ENCODE measurements at places on chromosomes 7 and 10.

GRCh38 chr7:119900996-119901672 lies 371.8 kb upstream of the KCND2 start:
- no peak for DNase-seq

- no peak for DNase-seq
These were observed 997 bp upstream of the LDB1 start for GRCh38 chr10:102120991-102121738.

DNA sequence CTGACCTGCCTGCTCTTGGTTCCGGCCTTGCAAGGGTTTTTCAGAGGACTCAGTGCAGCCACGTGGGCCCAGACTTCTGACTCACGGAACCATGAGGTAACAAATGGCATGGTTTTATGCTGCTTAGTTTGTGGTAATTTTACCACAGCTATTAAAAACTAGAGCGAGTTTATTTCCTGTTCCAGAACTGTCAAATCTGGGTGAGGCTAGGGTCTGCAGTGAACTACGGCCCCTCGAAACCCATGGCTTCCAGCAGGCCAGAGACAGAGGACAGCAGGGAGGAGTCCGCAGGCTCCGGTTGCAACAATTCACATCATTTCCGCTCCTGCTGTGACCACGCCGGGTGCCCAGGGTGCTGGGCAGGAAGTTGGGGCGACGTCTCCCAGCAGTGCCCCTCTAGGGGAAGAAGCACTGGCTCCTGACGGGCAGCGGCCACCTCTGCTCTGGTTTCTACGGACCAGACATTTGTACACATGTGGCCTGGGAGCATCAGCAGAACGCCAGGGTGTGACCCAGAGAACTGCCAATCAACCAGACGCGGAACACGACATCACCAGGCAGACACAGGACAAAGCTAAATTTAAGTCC lies 74.8 kb downstream of the ADARB2 start:
- no peak for DNase-seq

DNA sequence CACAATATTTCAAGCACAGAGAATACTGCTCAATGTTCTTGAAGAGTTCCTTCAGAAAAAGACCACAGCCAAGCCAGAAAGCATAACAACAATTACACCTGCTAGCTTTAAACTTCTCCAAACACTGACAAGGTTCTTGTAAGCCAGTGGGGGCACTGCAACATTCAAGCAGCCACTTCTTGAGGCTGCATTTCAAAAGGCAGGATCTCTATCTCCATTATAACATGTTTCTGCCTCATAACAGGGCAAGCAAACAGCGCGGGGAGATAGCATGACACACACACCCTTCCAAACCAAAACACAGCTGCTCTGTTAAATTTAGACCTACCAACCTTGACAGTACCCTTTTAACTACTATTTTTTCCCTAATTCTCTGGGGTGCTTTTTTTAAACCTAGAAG lies 30.8 kb downstream of the CHCHD3 start:
- no peak for DNase-seq

DNA sequence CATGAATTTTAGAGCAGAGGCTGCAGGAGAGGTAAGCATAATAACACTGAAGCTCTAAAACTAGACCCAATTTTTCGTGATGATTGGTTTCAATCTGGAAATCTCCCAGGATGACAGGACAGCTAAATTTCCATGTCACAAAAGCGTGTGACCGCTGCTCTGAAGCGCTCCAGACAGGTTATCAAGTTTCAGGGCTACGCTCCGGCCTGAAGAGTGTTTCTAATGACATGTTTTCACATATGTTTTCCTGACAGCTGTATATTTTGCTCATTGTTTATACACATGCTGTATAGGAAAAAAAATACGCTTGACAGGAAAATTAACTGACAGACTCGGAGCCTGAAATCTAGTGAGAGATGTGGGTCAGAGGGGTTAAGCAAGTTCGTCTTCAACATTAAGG lies 219.8 kb upstream of the BMPER start:
- DNase-seq, result no peak

- DNase-seq, result peak; percentile 26
These were observed 74.1 kb downstream of the ADD3 start for GRCh38 chr10:110081911-110082310.

DNA sequence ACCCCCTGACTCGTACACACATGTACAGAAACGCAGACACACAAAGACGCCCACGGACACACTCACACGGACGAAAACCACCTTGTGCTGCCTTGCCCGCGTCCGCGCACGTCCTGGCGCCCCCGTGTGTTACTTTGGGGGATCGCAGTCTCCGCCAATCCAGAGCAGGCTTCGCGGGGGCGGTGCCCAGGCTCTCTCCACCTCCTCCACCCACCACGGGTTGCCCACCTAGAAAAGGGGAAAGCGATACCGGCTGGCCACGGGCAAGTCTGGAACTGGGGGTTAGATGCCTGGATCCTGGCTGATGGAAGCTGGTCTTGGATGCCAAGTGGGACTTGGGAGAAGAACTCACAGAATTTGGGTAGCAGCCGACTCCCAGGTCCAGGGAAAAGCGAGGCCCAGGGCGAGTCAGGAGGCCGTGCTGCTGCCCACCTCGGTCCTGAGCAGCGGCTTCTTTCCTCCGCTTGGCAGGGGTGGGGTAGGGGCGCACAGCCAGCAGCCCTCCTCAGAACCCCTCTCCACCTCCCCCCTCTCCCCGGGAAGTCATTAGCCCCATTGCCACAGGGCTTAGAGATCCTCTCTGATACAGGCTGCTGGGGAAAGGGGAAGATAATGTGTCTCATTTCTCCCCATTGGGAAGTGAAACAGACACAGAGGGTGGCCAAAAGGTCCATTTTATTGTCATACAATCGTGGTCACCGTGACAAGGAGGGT lies 4.6 kb upstream of the VGF start:
- peak; percentile 75 for DNase-seq

- DNase-seq, result no peak
These were observed 380.7 kb upstream of the PFKP start for GRCh38 chr10:2686691-2687090.

- DNase-seq, result no peak
These were observed 98.7 kb upstream of the PPIF start for GRCh38 chr10:79248341-79249185.

GRCh38 chr10:125096371-125096770 lies 64.0 kb downstream of the CTBP2 start:
- DNase-seq, result no peak

GRCh38 chr7:28595801-28596200 lies 183.5 kb downstream of the CREB5 start:
- DNase-seq, result no peak

DNA sequence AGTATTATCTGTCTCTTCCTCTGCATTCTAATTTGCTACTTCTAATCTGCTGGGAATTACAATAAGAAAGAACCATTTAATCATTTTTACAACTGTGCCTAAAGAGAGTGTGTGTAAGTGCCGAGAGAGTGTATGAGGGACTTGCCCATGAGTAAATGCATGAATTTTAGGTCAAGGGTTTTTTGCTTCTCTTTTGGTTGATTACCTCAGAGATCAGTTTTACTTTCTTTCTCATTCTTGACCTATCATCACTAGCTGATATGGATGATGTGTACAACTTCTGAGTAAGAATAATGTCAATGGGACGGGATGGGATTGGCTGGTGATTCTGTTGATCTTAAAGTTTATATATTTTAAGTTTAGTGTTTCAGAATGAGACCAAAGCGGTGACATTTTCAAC lies 47.8 kb downstream of the IKZF1 start:
- DNase-seq, result no peak

DNA sequence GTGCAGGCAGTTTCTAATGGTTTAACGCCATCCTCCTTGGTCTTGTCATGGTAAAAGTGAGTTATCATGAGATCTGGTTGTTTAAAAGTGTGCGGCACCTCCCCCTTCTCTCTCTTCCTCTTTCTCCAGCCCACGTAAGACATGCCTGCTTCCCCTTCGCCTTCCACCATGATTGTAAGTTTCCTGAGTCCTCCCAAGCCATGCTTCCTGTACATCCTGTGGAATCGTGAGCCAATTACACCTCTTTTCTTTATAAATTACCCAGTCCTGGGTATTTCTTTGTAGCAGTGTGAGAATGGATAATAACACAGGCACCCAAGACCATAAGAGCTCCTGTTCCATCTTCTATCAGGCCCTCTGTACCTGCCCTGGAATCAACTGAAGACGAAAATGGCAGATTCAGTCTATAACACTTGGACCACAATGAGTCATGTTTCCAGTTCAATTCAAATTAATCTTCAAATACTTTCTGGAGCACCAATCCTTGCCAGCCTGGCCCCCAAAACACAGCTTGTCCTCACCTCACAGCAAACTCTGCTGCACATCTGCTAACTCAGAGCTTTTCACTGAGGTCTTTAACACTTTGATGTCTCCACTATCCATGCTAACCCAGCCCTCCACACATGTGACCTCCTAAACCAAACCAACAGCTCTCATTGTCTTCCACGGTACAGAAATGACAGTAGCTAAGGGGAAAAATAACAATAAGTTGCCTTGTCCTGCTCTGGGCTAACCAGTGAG lies 73.2 kb downstream of the SFMBT2 start:
- DNase-seq, result no peak

GRCh38 chr7:28225576-28225975 lies 45.0 kb upstream of the JAZF1 start:
- DNase-seq, result no peak

DNA sequence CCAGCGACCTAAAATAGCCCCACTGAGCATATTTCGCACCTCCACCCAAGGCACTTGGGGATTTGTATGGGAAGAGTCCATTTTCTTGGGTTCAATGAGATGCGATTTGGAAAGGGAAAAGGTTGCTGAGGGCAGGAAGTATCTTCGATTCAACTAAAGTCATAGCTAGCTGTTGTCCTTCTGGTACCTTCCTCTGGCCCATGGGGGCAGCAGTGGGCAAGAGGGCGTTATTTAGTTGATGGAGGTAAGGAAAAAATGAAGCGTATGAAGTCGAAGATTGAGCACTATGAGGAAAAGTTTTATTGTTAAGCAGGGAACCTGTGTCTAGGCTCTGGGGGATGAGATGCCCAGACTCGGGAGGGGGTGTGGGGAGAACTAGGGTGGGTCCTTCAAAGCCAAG lies 135.4 kb downstream of the EVX1 start:
- no peak for DNase-seq

GRCh38 chr10:122280156-122280555 lies 9.1 kb downstream of the BTBD16 start:
- no peak for DNase-seq

- no peak for DNase-seq
These were observed 16.9 kb downstream of the ZNF92 start for GRCh38 chr7:65390588-65390987.

- DNase-seq, result no peak
These were observed 394.3 kb downstream of the PARD3 start for GRCh38 chr10:34420795-34421194.

DNA sequence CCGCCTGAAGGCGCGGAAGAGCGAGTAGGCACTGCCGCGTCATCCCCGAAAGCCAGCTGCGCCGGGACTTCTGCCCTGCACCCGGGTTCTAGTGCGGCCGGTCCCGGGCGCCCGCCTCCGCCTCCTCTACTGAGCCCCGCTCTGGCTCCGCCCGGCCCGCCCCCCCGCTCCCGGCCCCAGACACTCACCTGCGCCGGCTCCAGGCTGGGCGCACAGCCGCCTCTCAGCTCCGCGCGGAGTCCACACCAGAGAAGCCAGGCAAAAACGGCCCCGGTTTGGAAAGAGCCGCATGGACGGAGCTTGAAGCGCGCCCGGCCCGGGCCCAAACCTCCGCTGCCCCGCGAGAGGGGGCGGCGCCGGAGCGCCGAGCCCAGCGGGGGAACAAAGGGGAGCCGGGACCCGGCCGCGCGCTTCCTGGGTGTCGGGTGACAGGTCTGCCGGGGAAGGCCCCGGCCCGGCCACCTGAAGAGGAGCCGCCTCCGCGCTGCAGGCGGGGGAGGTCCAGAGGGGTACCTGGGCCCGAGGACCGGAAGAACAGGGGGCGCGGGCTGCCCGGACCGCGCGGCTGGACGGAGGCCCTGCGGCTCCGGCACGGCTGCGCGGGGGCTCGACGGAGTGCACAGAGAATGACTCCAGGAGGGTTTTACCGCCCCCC lies 168.2 kb downstream of the NRF1 start:
- DNase-seq, result peak; percentile 64

GRCh38 chr7:124275411-124275810 lies 242.5 kb upstream of the TMEM229A start:
- no peak for DNase-seq

DNA sequence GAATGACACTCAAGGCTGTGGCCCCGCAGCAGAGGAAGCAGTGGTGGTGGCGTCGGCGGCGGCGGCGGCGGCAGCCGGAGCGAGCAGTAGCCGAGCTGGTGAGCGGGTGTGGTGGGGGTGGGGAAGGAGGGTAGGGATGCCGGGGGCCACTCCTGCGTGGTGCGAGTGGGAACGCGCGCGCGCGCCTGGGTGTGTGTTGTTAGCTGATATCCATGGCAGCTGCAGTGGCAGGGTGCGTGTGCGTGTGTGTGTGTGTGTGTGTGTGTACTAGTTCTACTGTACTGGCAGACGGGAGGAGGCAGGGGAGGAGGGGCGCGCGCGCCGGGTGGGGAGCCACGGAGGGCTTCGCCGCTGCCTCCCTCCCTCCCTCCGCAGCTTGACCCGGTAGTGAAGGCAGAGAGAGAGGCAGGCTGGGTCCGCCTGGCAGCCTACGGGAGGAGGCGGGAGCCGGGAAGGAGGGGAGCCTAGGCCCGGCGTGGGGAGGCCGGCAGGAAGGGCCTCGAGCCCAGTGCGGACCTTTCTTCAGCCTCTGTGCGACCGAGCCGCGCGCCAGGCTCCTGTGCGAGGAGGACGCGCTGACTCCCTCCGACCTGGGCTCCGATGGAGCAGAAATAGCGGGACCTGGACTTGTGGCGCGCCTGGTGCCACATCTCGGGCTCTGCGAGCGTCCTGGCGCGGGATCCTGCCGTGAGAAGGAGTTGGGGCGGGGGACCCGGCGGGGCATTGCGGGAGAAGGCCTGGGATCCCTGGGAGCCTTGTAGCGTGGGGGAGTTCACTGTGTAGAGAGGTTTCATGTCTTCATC lies at the start of gene MAGI2:
MAGI2 (minus strand) TSS at position 110 of the 803 bp plus-strand sequence. CDS start 347 bp downstream, outside the sequence.
- no peak for DNase-seq

- DNase-seq, result no peak
These were observed 28.2 kb downstream of the MTERF1 start for GRCh38 chr7:91852263-91852741.

GRCh38 chr7:35727571-35727970 lies 32.6 kb upstream of the HERPUD2 start:
- DNase-seq, result no peak

- DNase-seq, result no peak
These were observed 56.7 kb upstream of the KIAA1217 start for GRCh38 chr10:24152270-24152669.
